ENCODE measurements at places on chromosomes 2 and 18.

- no peak for DNase-seq
These were observed 1989.9 kb upstream of the CELF4 start for GRCh38 chr18:39555496-39555895.

DNA sequence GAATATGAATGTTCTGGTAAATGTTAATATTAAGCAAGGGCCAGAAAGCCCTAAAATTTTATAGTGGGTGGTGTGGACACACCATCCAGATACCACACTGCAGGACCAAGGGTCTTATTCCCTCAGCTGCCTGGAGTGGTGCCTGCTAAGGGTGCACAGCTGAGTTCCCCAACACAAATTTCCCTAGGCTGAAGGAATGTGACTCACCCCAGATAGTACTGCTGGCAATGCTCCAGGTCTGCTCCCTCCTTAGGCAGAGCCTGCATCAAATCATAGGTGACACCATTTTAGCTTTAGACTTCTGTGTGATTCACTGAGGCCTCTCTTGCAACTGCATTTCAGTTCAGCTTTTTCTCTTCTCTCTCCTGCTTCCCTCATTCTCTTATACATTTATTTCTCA lies 321.1 kb downstream of the SATB2 start:
- no peak for DNase-seq

GRCh38 chr2:214075456-214075855 lies 335.4 kb upstream of the VWC2L start:
- DNase-seq: no peak

- DNase-seq: no peak
These were observed 19.9 kb downstream of the PTH2R start for GRCh38 chr2:208426412-208427045.

- DNase-seq: no peak
These were observed 87.4 kb downstream of the EML4 start for GRCh38 chr2:42256505-42256904.

GRCh38 chr18:36649205-36649604 lies 179.6 kb downstream of the TPGS2 start:
- no peak for DNase-seq

DNA sequence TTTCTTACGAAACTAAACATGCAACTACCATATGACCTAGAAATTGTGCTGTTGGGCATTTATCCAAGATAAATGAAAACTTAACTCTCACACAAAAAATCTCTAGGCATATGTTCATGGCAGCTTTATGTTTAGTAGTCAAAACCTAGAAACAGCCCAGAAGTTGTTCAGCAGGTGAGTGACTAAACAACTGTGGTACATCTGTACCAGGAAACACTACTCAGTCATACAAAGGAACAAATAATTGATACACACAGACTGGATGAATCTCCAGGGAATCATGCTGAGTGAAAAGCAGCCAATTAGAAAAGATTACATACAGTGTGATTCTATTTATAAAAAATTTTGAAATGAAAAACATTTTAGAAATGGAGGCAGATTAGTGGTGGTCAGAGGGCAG lies 29.3 kb downstream of the DYNC2LI1 start:
- no peak for DNase-seq

GRCh38 chr2:98088261-98088660 lies 1.3 kb downstream of the VWA3B start:
- no peak for DNase-seq

DNA sequence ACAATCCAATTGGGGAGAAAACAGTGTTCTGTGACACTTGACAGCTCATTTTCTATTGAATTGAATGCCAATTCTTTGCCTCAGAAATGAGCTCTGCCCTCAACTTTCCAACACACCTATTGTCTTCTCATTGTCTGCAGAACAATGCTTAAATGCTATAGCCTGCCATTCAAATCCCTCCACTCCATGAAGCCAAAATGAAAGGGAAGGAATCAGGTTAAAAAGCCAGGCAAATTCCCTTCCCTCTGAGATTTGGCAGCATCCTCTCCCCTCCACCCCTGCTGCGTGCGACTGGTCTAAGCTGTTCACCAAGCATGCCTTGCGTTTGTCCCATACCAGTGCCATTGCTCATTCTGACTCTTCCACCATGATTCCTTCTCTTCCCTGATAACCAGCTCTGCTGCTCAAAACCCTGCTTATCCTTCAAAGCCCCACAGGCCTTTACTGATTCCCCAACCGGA lies 32.4 kb upstream of the TMEM131 start:
- no peak for DNase-seq

DNA sequence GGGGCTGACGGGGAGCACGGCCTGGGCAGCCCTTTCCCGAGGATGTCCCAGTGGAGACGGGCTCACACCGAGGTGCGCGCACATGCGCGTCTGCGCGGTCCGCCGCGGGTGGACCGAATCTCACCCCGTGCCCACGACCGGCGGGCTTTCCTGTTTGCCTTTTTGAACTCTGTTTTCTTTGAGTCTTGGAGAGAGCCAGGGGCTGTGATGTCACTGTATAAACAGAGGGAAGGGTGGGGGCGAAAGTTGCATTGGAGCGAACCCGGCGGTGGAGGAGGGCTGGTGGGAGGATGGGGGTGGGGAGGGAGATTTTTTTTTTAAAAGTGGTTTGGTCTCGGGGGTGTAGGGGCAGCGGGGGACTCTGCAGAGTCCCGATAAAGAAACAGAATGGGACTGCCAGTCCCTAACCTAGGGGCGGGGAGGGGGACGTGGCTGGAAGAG lies 141.2 kb upstream of the CTAGE1 start:
- DNase-seq: no peak

- DNase-seq: no peak
These were observed 692.3 kb downstream of the LRP1B start for GRCh38 chr2:141438536-141438935.

GRCh38 chr2:197152451-197153228 lies 157.9 kb downstream of the ANKRD44 start:
- no peak for DNase-seq

- no peak for DNase-seq
These were observed 231.1 kb downstream of the SETBP1 start for GRCh38 chr18:44911773-44912172.

GRCh38 chr2:169066897-169067296 lies 2.5 kb upstream of the DHRS9 start:
- no peak for DNase-seq

DNA sequence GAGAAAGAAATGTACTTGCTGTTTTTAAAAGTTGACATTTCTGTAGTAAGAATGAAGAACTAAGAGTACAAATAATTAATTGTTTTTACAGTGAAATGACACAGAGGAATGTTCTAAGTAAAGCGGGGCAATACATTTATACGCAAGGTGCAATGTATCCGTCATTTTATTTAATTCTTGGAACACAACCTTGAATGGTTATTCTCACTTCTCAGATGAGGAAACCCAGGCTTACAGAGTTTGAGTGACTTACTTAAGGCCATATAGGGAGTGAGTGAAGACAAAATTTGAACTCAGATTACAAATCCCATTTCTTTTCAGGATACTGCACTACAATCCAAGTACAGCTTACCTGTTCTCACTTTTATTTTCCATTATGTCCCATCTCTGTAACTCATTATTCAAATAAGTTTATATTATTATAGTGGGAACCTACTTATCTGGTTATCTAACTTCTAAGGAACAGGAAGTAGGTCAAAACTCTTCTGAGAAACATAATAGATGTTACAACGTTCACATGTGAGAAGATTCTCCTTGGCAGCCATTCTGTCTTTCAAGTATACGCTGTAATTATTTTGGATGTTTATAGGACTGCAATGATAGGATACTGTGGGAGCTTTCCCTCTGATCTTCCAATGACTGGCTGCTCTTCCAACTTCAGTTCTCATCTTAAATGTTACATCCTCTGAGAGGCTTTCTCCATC lies 12.3 kb upstream of the STK17B start:
- DNase-seq: no peak

DNA sequence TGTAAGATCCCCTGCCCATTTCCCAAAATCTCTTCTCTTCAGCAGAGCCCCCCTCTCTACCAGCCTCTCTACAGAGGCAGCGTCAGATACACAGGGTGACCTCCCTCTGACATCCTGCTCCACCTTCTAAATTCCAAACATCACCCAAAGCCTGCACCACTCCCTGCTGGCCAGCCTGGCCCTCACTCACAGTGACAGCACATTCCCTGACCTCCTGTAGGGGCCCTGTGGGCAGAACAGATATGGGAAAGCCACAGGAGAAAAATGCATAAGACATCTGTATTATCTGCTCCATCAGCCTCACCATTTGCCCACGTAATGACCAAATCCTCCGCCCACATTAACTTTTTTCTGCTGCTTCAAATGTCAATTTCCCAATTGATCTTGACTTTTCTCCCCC lies 40.6 kb downstream of the TRABD2A start:
- no peak for DNase-seq

GRCh38 chr2:136128905-136129304 lies 11.0 kb upstream of the CXCR4 start:
- DNase-seq: no peak

DNA sequence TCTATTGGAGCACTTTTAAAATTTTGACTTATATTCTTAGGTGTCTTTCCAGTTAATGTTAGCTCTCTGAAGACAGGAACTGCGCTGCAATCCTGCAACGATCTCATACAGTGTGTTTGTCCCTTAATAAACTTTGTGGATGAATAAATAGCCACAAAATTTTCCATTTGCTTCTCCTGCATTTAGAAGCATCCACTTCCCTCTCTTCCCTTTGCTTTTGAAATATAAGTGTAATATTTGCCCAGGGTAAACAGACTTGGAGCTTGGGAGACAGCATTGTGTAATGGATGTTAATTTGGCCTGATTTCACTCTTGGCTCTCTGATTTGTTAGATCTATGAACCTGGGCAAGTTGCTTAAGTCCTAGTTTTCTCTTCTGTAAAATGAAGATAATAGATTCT lies 58.2 kb upstream of the CD28 start:
- no peak for DNase-seq

GRCh38 chr2:30559544-30560275 lies 112.7 kb downstream of the LCLAT1 start:
- no peak for DNase-seq

- no peak for DNase-seq
These were observed 8.6 kb downstream of the PSMG2 start for GRCh38 chr18:12711446-12711845.

GRCh38 chr2:239954166-239955086 lies 70.7 kb downstream of the NDUFA10 start:
- no peak for DNase-seq

- no peak for DNase-seq
These were observed 379.6 kb downstream of the MTX2 start for GRCh38 chr2:176648700-176649297.

GRCh38 chr2:76448956-76449355 lies 738.2 kb upstream of the GCFC2 start:
- DNase-seq: no peak

DNA sequence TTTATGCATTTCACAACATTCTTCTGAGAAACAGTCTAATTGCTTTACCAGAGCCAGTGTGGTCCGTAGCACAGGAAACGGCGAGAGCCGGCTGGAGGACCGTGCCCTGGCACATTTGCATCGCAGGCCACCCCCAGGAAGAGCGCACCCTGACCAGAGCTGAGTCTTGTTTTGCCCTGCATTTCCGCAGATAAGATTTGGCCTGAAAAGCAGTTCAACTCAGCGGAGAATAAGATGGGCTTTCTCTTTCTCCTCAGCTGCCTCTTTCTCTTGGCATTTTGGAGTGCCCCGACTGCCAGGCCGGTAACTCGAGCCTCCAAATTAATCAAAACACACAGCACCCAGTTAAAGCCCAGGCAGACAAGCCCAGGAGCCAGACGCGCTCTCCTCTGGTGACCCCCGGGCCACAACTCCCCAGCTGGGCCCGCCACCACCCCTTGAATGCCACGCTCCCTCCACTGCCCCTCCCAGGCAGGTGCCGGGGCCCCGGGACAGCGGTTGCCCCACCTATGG lies 464 bp downstream of the COL4A4 start:
- DNase-seq: no peak

GRCh38 chr2:200705305-200706041 lies 106.2 kb upstream of the BZW1 start:
- DNase-seq: no peak

GRCh38 chr2:85438201-85439024 lies 19.9 kb downstream of the SH2D6 start:
- no peak for DNase-seq

- DNase-seq: no peak
These were observed 109.9 kb downstream of the PTPRM start for GRCh38 chr18:7677001-7677400.

DNA sequence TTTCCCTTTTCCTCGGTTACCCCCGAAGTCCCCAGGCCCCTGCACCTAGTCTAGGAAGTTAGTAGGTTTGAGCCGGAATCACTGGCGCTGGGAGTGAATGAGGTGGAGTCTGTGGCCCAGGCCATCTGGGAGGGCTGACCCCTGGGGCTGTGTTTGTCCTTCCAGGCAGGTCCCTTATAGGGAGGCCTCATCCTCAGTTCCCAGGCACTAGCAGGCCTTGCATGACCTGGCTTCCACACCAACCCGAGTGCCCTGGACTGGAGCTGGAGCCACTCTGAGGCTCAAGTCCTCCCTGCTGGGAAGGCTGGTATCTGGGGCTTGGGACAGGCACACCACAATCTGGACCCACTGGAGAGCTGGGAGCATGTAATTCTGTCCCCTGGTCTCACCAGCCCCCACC lies 111.0 kb downstream of the DYSF start:
- no peak for DNase-seq

GRCh38 chr2:149487189-149487588 lies 100.4 kb downstream of the MMADHC start:
- DNase-seq: no peak

DNA sequence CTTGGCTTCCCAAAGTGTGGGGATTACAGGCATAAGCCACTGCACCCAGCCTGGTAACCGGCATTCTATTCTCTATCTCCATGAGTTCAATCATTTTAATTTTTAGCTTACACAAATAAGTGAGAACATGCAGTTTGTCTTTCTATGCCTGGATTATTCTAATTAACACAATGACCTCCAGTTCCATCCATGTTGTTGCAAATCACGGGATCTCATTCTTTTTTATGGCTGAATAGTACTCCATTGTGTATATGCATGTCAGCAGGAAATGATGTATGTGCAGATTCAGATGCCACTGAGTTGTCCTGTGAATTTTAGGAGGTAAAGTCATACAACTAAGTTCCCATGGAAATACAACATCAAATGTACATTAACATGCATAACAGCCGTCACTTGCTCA lies 24.7 kb upstream of the AMMECR1L start:
- DNase-seq: no peak

- DNase-seq: no peak
These were observed 59.0 kb downstream of the ANKRD44 start for GRCh38 chr2:197251576-197251975.

GRCh38 chr2:105279126-105279525 lies 37.6 kb downstream of the GPR45 start:
- no peak for DNase-seq

DNA sequence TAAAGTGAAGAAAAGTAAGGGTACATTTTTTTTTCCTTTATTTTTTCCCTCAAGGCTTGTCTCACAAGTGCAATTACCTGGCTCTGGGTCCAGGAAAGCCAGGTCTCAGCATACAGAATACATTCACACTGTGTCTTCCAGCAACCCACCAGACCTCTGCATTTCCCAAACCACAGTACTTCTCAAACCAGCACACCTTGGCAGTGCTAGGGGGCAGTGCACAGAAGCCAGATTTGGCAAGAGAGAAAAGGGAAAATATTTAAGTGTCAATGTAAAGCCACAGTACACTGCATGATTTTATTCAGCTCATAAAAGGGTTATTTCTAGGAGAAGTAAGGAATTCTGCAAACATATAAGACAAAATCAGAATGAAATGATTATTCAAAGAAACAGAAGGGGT lies 172.8 kb downstream of the NRXN1 start:
- DNase-seq: no peak

- no peak for DNase-seq
These were observed 430.0 kb upstream of the VWC2L start for GRCh38 chr2:213980883-213981282.
